Glutamatergic neuron (in vitro differentiated cells): ENCODE measurements at places on chromosomes 12 and 14.

DNA sequence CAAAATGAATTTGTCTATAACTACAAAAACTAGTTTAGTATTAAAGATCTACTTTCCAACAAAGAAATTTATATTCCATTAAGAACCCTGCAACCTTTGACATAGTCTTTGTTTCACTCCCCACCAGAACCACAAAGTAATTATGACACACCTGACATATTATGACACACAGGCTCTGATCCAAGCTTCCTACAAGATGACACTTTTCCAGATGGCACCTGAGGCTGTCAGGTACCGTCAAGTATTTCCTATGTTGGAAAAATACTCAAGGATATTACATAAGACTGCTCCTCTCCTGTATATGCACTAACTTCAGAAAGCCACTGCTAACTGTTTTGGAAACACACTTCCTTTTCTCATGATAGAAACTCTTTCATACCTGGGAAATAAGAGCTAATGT, 38.9 kb downstream of the STXBP6 start:
- no peak for DNase-seq

GRCh38 chr12:43884683-43885410, 49.0 kb downstream of the TMEM117 start:
- no peak for DNase-seq

DNA sequence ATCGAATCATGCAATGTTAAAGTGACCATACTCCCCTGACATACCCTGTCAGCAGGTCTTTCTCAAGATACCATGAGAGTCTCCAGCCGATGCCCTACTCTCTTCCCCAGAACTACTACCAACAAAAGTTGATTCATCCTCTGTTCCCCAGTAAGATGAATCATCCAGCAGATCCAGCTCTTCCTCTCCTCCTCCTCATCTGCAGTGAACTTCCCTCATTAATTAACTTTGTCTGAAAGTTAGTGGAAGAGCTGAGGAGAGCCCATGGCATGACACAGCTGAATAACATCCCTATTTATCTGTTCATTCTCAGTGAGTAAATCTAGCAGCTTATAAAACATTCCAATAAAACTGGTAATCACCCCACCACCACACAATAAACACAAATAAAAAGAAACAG, 213.4 kb downstream of the EGLN3 start:
- DNase-seq: no peak

- no peak for DNase-seq
Observed at GRCh38 chr14:36316131-36316530, 4.3 kb downstream of the MBIP start.

- no peak for DNase-seq
Observed at GRCh38 chr12:124780336-124780735, 83.3 kb downstream of the SCARB1 start.

DNA sequence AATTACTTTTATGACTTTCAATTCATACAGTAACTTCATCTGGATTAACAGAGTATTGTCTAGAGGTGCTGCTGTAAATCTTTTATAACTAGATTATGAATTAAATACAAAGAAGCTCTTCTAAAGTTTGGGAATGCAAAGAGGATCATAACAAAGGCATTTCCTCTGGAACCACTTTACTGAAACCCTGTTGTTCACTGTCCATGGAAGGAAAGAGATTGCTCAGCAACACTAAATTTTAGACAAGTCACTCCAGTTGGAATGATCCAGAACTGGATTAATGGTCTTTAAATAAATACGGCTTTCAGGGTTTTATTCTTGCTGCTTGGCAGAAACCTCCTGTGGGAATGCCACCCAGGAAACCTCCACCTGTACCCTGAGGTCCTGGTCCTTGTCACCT, 250.6 kb downstream of the KSR2 start:
- DNase-seq: no peak

DNA sequence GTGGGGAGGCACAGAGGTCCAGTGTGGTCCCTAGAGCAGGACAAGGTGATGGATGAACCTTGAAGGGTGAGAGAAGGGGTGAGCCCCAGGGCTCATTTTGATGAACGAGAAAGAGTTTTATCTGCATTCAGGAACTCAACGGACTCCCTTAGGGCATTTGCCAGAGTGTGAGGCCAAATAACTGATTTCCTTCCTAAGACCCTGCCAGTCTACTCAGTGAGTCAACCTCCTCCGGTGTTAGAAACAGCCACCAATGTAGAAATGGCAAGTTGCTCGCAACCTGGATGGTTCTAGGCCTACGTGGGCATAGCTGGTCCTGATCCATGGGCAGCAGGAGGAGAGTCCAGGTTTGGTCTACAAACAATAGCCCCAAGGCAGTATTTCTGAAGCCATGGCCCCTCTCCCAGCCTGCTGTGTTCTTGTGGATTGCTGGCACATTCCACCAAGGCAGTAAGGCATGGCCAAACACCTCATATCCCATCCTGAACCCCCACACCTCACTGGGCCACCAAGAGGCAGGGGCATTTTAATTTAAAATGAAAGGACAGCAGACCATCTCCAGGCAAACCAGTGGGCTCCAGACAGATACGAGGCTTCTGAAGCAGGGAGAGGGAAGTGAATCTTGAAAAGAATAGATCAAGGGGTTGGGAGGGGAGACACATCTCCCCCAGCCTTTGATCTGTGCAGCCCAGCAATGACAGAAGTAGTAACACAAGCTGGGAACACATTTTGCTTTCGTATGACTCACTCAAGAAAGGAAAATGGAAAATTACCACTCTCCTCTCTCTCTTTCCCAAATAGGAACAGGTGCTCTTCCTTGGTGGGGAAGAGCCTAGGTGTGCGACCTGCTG, 25.4 kb upstream of the TESC start:
- DNase-seq: no peak

GRCh38 chr12:105273601-105274000, 37.6 kb upstream of the APPL2 start:
- DNase-seq: no peak

- DNase-seq: no peak
Observed at GRCh38 chr12:84397846-84398245, 514.8 kb downstream of the SLC6A15 start.
